ENCODE measurements at places on chromosomes 16 and 17.

- no peak for DNase-seq
Measured at GRCh38 chr17:61009663-61010062, 332.0 kb downstream of the BCAS3 start.

DNA sequence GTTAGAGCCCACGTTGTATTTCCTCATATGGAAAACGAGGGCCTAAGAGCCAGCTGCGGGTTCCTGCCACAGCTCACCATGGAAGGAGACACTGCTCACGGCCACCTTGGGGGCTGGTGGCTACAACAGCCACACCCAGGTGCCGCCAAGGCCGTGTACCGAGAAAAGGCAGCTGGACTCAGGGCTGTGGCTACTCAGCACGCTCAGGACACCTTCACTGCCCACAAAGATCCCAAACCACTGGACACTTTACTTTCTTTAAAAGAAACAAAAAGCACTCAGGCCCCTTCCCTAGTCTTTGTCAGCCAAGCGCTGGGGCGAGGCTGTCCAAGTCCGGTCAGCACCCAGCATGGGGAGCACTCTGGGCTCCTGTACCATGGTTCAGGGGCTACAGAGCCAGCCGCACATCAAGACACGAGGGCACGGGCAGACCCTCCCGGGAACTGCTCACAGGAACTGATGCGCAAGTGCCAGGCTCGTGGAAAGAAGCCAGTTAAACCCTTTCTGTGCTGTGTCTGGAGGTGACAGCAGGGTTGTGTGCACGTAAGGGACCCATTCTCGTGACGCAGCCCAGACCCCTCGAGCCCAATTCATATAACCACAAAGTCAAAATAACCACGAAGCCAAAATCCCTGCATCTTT is 18.5 kb downstream of the SLC16A3 start:
- DNase-seq = no peak

DNA sequence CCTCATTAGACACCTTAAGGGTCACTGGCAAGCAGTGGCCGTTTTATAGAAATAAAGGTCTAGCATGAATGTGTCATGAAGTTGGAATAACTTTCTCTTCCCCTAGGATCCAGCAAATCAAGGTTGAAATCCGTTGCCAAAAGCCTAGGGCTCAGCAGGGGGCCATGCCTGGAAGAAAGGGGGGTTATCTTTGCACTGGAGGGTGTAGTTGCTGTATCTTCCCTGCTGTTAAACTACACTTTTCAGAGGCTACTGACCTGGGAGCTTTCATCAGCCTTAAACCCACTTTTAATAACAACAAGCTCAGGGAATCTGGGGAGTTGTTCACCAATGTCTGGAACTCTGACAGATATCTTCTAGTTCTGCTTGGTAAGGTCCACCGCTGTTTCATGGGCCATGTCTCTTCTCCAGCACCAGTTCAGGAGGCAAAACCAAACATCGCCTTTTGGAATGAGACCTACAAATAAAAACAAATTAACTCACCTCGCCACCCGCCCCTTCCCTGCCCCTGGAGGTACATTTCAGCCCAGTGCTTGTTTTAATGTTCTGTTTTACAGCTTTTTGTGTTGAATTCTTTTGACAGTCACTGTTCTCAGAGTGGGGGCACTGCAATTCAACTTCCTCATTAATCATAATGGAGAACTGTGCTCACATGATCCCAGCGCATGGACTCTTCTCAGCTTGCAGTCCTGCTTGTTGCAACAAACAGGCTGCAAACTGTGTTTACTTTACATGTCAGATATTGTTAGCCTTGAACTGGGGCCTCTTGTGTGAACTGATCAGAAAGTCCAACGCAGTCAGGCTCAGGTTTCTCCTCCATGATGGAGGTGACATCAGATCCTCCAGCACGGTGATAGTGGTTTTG is 508.7 kb downstream of the KCNJ2 start:
- DNase-seq = no peak

DNA sequence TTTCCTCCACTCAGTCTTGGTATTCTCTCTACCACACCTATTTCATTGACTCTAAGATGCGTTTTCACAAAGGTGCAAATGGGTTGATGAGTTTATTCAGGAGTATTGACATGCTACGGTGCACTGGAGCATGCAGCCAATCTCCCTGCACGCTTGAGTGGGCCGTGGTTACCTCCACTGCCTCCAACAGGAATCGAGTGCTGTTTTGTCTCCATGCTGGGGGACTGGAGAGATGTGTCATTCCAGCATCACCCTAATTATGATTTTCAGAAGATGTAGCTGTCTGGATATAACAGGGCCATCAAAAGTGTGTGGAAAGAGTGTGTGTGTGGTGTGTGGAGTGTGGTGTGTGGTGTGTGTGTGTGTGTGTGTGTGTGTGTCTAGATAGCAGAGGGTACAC is 351.6 kb upstream of the ZFHX3 start:
- no peak for DNase-seq

- DNase-seq = no peak
Measured at GRCh38 chr17:78873519-78874340, 29.3 kb downstream of the CEP295NL start.

DNA sequence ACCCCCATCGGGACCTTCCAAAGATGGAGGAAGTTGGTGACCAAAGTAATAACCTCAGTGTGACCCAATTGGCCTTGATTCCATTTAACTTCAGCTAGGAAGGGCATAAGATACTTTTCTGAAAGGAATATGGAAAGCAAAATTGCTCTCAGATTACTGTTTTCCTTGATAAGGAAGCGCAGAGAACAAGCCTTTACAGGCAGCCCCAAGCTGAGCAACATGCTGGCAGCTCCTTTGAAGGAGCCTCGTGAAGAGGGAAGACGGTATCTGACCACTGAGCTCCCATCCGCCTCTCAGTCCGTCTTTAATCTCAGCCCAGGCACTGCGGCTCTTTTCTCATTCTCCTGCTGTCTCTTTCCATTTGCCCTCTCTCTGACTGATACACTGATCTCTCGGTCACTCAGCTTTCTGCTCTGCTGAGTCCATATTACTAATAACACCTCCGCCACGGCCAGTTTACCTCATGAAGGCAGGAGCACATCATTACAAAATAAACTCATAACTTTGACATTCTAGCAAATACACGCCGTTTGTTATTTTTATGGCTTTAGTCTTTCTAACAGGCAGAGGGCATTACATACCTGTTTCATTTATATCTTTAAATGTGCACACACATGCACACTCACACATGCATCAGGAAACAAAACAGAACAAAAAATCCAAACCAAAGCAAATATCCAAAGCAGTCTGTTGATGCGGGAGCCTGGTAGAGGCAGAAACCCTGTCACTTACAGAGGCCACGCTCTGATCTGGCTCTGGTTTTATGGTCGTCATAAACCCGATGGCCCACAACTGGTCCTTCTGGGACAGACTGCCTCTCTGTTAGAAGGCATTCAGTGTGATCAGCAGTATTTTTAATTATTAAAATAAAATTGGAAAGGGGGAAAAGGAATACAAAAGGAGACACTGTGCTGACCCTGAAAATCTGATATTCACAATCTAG is 183.2 kb downstream of the AATF start:
- no peak for DNase-seq

- DNase-seq = no peak
Measured at GRCh38 chr17:21249920-21250703, 3.1 kb downstream of the NATD1 start.

DNA sequence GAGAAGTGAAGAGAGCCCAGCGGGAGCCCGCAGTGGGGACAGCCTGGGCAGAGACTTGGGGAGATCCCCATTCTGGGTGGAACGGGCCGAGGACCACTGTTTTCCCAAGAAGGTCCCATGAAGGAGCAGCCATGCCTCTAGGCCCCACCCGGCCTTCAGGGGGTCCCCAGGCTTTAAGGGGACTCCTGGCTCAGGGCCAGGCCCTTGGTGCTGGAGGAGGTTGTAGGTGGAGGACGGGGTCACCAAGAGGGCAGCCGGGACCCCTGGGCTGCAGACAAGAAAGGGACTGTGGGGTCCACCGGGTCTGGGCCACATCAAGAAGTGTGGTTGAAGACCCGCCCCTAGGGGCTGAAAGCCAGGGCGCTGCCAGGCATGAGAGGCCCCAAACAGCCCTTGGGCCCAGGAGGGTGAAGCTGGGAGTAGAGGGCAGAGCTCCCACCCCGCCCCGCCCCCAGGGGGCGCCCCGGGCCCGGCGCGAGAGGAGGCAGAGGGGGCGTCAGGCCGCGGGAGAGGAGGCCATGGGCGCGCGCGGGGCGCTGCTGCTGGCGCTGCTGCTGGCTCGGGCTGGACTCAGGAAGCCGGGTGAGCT is at the start of gene PRSS21:
Gene PRSS21 (plus strand): TSS at position 487 of the 589 bp plus-strand sequence. CDS start 32 bp downstream, at position 519.
- no peak for DNase-seq

DNA sequence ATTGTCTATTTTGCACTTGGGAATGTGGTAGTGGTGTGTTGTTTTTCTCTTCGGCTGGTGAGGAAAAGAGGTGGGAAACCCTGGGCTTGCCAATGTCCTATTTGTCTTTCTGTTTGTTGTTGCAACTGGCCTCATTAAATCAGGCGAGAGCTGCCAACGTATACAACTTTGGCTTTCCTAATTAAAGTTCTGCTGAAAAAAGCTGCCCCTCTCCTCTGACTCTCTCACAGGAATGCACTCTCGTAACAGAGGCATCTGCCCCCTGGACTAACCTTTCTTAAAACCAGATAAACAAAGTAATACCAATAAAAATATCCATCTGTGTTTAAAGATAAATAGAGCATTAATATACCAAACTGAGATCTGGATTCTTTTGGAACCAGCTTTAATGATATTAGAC is 7.8 kb downstream of the CDRT15 start:
- no peak for DNase-seq

DNA sequence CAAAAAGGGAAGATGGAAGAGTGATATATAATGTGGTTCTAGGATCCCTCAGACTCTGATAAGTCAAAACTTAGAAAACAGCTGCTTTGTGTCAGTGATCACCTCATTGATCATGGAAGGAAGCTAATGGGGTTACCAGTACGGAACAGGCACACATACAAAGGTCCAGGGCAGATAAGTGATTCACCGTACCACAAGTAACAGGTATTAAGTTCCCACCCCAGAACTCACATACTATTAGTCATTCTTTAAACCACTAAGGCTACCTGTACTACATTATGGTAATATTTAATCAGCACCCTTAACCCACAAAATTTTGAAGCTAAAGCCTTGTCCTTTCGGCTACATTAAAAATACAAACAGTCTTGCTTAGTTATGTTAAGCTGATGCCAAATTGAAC is 17.4 kb downstream of the RNF43 start:
- DNase-seq = no peak

GRCh38 chr17:27526604-27527002 is 70.4 kb downstream of the KSR1 start:
- DNase-seq = no peak

DNA sequence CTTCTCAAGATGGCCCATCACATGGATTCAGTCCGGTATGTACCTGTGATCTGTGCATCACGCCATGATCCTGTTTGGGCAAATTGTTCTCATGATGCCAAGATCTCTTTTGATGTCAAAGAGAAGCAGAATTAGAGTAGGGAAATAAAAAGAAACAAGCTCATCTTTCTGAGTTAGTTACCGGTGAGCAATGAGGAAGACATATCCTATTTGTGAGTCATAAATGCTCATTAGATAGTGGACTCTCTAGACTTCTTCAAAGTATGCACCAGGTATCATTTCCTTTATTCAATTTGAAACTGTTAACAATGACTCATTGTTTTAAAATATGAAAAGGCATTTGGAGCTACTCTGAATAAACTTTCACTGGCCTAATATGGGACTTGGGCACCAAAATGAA is 8.0 kb upstream of the KRTAP4-12 start:
- DNase-seq = no peak

- DNase-seq = no peak
Measured at GRCh38 chr16:19102187-19102872, 11.4 kb upstream of the ITPRIPL2 start.

DNA sequence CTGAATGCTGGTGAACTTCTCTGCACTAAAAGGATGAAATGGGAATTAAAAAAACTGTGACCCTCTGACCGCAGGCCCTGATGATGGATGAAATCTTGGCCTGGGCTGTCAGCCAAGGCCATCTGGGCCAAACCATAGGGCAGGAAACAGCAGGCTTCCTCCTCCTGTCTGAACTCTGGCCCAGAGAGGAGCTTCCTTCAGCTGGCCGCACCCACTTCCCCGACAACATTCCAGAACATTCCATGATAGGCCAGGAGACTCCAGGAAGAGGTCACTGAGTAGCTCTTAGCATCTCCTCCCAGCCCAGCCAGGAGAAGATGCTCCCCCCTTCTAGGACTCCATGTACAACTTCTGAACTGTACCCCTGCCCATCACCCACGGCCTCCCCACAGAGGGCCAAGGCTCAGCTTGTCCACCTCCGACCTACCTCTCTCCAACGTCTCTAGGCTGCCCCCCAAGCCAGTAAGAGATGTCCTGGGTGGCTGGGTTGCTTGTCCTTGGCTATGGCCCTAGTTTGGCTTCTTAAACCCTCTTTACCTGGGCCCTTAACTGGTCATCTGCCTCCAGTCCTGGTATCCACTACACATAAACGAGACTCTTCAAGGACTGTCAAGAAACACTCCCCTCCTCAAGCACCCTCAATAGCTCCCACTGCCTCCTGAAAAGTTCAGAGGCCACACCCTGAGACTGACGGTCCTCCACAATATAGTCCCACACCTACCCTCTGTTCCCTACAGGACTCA is 1.7 kb downstream of the RPH3AL start:
- no peak for DNase-seq

- no peak for DNase-seq
Measured at GRCh38 chr16:15952265-15952711, 2.9 kb downstream of the ABCC1 start.

DNA sequence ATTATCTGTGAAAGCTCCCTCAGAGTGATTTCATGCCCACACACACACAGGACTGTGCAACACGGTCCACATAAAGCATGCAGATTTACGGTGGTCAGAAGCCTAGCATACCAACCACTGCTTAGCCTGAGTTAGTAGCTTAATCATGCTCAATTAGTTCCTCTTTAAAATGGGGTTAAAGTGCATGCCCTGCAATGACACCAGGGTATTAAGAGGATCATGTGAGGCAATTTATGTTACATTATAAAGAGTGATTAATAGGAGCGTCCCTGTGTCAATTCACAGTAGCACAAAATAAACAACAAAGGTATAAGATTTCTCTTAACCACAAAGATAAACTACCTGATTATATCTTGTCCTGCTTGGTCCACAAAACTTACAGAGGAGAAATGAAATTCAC is 39.8 kb downstream of the C17orf67 start:
- no peak for DNase-seq

GRCh38 chr17:7014995-7015958 is 2.9 kb downstream of the RNASEK start:
- no peak for DNase-seq

DNA sequence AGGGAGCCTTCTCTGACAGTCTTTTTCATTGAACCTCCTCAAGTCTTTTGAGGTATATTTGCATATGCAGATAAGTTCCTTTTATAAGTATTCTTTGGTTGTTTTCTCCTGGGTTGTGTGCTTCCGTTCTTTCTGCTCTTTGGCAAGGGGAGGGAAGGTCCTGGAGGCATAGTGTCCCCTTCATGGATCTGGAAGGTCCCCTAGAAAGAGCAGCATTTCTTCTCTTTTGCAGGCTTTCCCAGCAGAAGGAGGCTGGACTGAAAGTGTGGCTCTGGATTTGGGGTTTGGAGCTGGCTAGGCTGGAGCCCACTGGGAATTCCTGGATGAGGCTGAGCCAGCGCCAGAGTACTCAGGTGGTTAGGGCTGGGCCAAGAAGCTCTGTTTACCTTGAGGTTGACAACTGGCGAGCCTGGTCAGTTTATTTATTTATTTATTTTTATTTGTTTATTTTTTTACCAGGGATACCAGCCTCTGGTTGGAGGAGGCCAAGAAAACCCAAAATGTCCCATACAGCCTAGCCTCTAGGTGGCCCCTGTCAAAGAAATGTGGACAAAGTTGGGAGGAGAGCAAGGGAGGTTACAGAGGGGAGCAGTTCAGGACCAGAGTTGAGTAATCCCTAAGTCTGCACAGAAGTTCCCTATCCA is 5.4 kb upstream of the TOP2A start:
- DNase-seq = no peak
